Prostate gland (tissue), 2 donors: ENCODE measurements at places on chromosomes 5 and 9. TPM values are rescaled to one million over a fixed set of nuclear protein-coding genes. Genes with fewer than 3 reads are reported as not detected.

The ADAMTS16 gene
- 0.11 TPM for total RNA-seq

The KCNV2 gene
- not detected for total RNA-seq

The MZB1 gene
- 4.3 TPM for total RNA-seq

The GPR150 gene
- total RNA-seq = 3.0 TPM

The TEX48 gene
- total RNA-seq = not detected
